Foreskin fibroblast (primary cell): ENCODE measurements at places on chromosomes 11 and 22.

GRCh38 chr11:12963792-12964536 lies 45.2 kb upstream of the RASSF10 start:
- peak; percentile 32 for DNase-seq

GRCh38 chr11:128956401-128957201 lies 13.9 kb upstream of the TP53AIP1 start:
- DNase-seq = peak; percentile 84

GRCh38 chr11:34443136-34443535 lies 4.4 kb downstream of the CAT start:
- no peak for DNase-seq

- DNase-seq = peak; percentile 84
These were observed 72.0 kb downstream of the SYN3 start for GRCh38 chr22:32985899-32986765.

DNA sequence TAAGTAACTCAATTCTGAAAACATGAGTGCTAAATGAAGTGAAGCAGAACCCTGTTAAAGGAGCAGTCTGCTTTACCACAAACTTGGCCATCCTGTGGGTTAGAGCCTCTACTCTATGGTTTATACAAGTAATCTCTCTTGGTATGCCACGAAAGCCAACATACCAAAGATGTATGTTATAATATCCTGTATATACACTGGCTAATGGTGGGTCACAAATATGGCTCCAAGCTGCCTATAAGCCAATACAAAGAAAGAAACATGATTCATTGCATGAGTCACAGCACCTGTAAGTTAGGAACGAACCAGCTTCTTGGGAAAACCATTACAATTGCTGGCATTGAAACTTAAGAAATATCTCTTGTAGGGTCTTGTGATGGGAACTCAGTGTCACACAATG lies 16.1 kb downstream of the XRRA1 start:
- peak; percentile 76 for DNase-seq

- DNase-seq = no peak
These were observed 6.8 kb upstream of the IL17REL start for GRCh38 chr22:50019316-50019715.

- no peak for DNase-seq
These were observed 191 bp upstream of the DEAF1 start for GRCh38 chr11:695288-695537.

DNA sequence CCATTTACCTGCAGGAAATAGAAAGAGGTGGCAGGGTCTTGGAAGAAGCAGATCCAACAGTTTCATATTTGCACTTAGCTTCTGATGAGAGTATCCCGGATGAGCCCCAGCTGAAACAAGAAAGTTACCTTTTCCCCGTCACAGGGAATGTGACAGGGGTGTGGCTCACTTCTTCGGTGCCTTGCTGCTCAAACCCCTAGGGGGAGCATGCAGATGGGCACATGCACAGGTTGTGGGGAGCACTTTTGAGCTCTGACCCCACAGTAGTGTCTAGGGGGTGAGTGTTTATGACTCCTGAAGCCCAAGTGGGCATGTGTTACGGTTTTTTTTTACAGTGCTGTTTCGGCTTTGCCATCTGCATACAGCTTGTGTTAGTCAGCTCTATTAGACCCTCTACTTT lies 1221.0 kb downstream of the JRKL start:
- no peak for DNase-seq

DNA sequence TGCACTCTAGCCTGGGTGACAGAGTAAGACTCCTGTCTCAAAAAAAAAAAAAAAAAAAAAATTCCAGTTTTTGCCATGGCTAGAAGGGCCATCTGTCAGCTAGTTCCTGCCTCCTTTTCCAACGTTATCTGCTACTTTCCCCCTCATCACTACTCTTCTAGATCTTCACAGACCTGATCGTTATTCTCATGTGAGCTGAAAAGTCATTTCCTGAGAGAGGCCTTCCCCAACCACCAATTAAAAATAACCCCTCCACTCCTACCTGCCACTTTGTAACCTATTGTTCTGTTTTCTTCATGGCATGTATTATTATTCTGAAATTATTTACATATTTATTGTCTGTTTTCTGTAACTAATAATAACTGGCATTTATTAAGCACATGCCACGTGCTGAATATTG lies 24.2 kb downstream of the SGSM3 start:
- no peak for DNase-seq
